Activated T-helper 17 cell treated with anti-CD3 and anti-CD28 coated beads, Interleukin-2, amount 50 U/mL, for 72 hours (primary cell): ENCODE measurements at places on chromosomes 4 and X. TPM values are rescaled to one million over a fixed set of nuclear protein-coding genes. Genes with fewer than 3 reads are reported as not detected.

Gene CRMP1
- not detected for total RNA-seq

Gene NEUROG2
- total RNA-seq = not detected

Gene BMP3
- not detected for total RNA-seq

Gene FGFR3
- 0.05 TPM for total RNA-seq

Gene UTP14A
- total RNA-seq = 33.3 TPM

Gene GAGE1
- total RNA-seq = not detected
